ENCODE measurements at places on chromosomes 7 and 10. TPM values are rescaled to one million over a fixed set of nuclear protein-coding genes. Genes with fewer than 3 reads are reported as not detected.

Gene ELFN1
- total RNA-seq: 2.2 TPM

Gene IFIT3
- total RNA-seq: 6.1 TPM

- DNase-seq: no peak
Measured at GRCh38 chr7:48976253-48976652, 51.9 kb downstream of the CDC14C start.

DNA sequence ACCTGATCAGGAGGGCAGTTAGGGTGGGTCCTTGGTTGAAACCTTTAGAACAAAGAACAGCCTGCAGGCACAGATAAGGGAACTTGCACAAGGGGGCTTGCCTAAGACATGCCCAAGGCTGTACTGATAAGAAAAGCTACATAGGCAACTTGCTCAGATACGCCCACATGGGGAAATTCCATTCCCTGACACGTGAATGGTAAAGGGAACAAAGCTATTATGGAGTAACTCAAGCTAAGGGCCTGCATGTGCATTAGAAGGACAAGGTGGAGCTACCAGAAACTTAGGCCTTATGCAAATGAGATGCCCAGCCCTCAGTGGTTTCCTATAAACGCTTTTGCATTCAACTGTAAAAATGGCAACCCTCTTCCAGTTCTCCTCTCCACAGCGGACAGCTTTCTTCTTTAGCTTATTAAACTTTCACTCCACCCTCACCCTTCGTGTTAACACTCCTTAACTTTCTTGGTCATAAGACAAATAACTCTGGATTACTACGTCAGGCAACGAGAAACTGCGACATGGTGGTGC is 1192.1 kb upstream of the CELF2 start:
- no peak for DNase-seq

DNA sequence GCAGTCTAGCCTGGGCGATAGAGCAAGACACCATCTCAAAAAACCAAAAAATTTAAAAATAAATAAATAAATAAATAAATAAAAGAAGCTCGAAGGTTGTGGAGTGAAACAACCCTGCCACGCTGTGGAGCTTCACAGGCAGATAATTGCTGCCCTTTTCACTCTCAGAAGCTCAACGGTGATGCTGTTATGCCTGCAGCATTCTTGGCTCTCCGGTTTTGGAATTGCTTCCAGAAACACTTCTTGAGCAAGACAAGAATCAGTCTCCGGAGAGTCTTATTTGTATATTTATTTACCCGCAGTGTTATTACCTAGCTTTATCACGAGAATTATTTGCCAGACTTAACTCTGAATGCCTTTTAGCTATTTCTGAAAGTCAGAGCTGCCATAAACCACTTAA is 40.5 kb upstream of the UBE2H start:
- DNase-seq: no peak

DNA sequence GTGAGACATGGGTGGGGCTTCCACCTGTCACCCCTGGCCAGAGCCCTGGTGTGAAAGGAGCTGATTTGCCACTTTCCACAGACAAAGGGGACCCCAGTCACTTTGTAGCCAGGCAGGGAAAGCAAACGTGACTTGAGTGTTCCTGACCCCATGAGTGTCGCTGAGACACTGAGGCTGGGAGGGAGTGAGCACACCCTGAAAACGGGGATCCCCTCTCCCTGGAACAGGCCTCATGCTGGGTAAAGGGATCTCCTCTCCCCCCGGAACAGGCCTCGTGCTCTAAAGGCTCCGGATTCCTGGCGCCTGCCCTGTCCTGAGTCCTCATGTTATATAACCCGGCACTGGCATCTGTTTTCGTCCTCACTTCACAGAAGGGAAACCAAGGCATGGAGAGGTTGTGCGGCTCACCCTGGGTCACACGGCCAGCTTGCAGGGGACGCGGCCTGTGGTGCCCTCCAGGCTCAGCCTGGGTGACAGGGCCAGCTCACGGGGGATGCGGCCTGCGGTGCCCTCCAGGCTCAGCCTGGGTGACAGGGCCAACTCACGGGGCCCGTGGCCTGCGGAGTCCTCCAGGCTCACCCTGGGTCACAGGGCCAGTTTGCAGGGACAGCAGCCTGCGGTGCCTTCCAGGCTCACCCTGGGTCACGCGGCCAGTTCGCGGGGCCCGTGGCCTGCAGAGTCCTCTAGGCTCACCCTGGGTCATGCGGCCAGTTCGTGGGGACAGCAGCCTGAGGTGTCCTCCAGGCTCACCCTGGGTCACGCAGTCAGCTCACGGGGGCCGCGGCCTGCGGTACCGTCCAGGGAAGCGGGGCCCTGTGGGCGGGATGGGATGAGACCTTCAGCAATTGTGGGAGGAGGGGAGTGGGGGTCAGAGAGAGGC is 104.7 kb downstream of the PDGFA start:
- DNase-seq: no peak

GRCh38 chr10:5540080-5540479 is 15.3 kb downstream of the CALML3 start:
- no peak for DNase-seq

DNA sequence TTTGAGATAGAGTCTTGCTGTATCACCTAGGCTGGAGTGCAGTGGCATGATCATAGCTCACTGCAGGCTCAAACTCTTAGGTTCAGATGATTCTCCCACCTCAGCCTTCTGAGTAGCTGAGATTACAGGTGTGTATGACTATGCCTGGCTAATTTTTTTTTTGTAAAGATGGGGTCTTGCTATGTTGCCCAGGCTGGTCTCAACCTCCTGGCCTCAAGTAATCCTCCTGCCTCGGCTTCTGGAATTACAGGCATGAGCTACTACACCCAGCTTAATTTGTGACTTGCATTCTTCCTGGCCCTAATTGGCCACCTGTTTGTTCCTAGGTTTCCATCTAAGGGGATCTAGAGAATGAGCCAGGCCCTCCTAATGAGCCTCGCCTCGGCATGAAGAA is 9.3 kb downstream of the ARHGAP22 start:
- DNase-seq: no peak
